ENCODE measurements at places on chromosomes 7 and 10.

- DNase-seq, result no peak
These were observed 43.2 kb downstream of the HTRA1 start for GRCh38 chr10:122504610-122504950.

- no peak for DNase-seq
These were observed 618.9 kb upstream of the IGFBP3 start for GRCh38 chr7:46539892-46540483.

DNA sequence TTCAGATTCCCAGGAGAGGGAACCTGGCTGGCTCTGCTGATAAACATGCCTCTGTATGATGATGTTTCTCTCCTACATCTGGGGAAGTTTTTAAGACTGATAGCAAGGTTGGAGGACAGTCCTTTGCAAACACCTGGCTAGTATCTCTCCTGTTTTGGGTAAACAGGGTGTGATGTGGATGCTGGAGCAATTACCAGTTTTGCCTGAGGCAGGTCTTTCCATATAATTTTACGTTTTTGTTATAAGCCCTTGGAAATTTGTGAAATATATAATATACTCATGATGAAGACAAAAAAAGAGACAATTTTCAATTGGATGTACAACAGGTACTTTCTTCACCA, 138.6 kb downstream of the ADAM22 start:
- DNase-seq, result no peak

- no peak for DNase-seq
These were observed 190.5 kb downstream of the CXCL12 start for GRCh38 chr10:44194435-44194834.

GRCh38 chr7:30433082-30433481, 45.5 kb downstream of the NOD1 start:
- no peak for DNase-seq

- no peak for DNase-seq
These were observed 137.6 kb downstream of the GPAM start for GRCh38 chr10:112045938-112046337.

DNA sequence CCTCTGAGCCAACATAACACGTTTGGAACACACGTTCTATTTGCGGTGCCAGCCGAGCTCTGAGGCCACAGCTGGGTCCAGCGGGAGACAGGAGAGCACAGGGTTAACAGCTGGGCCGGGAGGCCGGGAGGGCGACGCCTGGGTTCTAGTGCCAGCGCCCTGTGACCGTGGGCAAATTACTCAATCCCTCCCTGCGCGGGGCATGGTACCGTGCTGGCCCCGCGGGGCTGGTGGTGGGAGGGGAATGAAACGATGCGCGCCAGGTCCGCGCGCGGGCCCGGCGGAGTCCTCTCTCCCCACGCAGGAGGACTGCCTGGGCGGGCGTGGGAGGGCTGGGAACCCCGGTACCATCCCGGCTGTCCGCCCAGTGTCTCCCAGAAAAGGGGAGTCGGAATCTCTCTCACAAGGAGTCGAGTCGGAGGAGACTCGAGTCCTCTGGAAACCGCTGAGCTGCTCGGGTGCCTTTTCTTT, 30.4 kb downstream of the LEP start:
- no peak for DNase-seq

DNA sequence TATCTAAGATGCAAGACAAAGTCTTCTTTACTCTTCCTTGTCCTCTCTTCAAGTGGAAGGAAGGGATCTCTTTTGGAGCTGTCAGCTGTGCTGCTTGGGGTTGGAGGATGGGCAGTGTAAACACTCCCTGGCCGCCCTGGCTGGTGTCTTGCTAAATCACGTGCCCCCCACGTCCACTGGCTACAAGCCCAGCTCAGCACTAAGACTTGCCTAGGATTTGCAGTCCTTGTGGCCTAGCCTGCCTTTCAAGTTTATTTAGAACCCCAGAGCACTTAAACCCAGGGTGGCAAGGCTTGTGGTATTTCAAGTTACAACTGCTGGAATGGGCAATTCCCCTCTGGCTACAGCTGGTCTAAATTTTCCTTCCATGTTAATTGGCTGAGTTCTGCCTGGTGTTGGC, 272.4 kb upstream of the MYO3A start:
- DNase-seq, result no peak
